Stimulated activated CD8-positive, alpha-beta memory T cell treated with anti-CD3 and anti-CD28 coated beads, Interleukin-7, amount 100 ng/mL, for 1 hour (primary cell): ENCODE measurements at places on chromosomes 5 and 9.

GRCh38 chr9:130008538-130008937 is 34.5 kb downstream of the FNBP1 start:
- no peak for DNase-seq

DNA sequence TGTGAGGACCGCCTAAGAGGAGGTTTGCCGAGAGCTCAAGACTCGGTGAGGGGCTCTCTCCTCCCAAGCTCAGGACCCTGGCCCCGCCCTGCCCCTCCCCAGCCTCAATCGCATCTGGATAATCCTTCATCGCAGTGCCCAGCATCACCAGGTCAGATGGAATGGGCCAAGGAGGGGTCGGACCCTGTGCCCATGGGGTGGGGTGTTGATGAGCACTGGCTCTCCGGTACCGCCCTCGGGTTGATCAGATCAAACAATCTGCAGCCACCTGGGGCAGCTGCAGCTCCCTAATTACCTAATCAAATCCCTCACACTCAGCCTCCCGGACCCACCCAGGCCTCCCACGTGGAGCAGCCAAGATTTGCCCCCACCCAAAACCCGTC is 24.4 kb upstream of the TDRD7 start:
- DNase-seq, result no peak

GRCh38 chr9:2613730-2614271 is 7.8 kb upstream of the VLDLR start:
- DNase-seq, result no peak

DNA sequence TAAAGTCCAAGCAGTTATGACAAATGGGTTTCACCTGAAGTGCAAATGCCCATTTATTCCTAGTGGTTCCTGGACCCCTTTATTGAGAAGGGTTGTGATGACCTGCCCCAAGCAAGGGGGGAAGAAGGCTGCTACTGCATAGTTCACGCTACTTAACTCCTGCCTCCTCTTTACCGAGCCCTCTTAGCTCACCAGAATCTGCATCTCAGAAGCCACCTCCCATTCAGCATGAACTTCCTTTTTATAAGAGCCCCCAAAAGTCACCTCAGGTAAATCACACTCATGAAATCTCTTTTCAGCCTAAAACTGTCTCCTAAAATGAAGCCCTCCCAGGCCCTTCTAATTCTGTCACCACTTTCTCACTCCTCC is 26.6 kb upstream of the C9orf72 start:
- no peak for DNase-seq

- no peak for DNase-seq
Measured at GRCh38 chr5:57307516-57307915, 133.7 kb downstream of the GPBP1 start.
